Trophoblast cell (in vitro differentiated cells and primary cell): ENCODE measurements at places on chromosomes 6 and 20.

DNA sequence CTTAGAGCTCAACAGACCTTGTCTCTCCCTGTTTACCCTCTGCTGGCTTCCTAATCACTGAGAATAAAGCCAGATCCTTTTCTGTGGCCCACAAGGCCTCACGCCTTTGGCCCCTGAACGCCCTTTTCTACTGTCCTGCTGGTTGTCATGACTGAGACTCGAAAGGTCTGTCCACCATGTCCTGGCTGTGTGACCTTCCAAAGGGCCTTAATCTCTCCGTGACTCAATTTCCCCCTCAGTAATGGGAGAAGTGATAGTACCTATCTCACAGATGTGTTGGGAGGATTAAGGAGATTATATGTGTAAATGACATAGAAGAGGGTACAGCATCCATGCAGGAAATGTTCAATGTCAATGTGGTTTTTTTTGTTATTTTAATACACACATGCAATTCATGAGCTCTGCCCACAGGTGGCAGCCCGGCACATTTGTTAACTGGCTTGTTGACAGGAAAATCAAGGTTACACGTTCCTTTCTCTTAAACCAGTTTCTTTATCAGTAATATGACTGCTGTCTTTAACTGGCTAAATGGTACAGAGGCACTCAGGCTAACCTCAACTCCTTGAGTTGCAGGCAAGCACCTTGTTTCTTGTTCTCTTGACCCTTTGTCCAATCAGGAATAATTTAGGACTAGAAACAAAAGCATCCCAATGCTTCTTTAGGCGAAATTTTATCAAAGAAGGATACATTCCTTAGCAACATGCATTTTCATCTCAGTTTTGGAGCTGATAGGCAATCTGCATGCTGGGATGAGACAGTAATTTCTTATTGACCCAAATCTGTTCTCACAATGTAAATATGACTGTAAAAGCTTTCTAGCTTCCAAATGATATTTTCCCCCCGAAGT is 16.6 kb downstream of the SLC22A1 start:
- no peaks in the 10 kb centered on the region for H3K27me3 ChIP-seq
- no peak overlapping the region for H3K27ac ChIP-seq
- no peak overlapping the region for H3K4me3 ChIP-seq
- DNase-seq: peak; percentile 53
- peaks cover 9% of the 10 kb centered on the region for H3K4me1 ChIP-seq
- H3K36me3 ChIP-seq: peaks cover 2% of the 10 kb centered on the region

GRCh38 chr20:60232380-60232779 is 274.2 kb downstream of the CDH26 start:
- H3K27me3 ChIP-seq: no peaks in the 10 kb centered on the region
- H3K4me1 ChIP-seq: no peaks in the 10 kb centered on the region
- no peak overlapping the region for H3K4me3 ChIP-seq
- H3K27ac ChIP-seq: no peak overlapping the region

GRCh38 chr6:42166444-42167141 is 6.6 kb upstream of the GUCA1A start:
- H3K27ac ChIP-seq: no peak overlapping the region
- no peak overlapping the region for H3K4me3 ChIP-seq
- DNase-seq: peak; percentile 90
- no peaks in the 10 kb centered on the region for H3K36me3 ChIP-seq
- no peaks in the 10 kb centered on the region for H3K4me1 ChIP-seq

- peak; percentile 86 for DNase-seq
- no peaks in the 10 kb centered on the region for H3K27me3 ChIP-seq
- H3K27ac ChIP-seq: no peak overlapping the region
- H3K36me3 ChIP-seq: no peaks in the 10 kb centered on the region
These were observed 27.6 kb downstream of the DCDC2 start for GRCh38 chr6:24330137-24330732.

GRCh38 chr6:170429450-170429849 is 122.9 kb downstream of the FAM120B start:
- no peak overlapping the region for H3K4me3 ChIP-seq
- H3K4me1 ChIP-seq: no peaks in the 10 kb centered on the region
- no peak for DNase-seq
- no peak overlapping the region for H3K27ac ChIP-seq
- no peaks in the 10 kb centered on the region for H3K27me3 ChIP-seq

GRCh38 chr6:20232188-20232587 is 19.9 kb upstream of the MBOAT1 start:
- no peaks in the 10 kb centered on the region for H3K4me1 ChIP-seq
- H3K27ac ChIP-seq: no peak overlapping the region
- no peaks in the 10 kb centered on the region for H3K27me3 ChIP-seq
- H3K36me3 ChIP-seq: no peaks in the 10 kb centered on the region
- no peak overlapping the region for H3K4me3 ChIP-seq

GRCh38 chr6:160544802-160545201 is 119.3 kb downstream of the LPA start:
- H3K27me3 ChIP-seq: no peaks in the 10 kb centered on the region
- no peak for DNase-seq
- no peak overlapping the region for H3K4me3 ChIP-seq

GRCh38 chr6:142822383-142822782 is 122.6 kb downstream of the HIVEP2 start:
- no peak for DNase-seq
- peaks cover 5% of the 10 kb centered on the region for H3K4me1 ChIP-seq
- no peaks in the 10 kb centered on the region for H3K27me3 ChIP-seq
- H3K36me3 ChIP-seq: no peaks in the 10 kb centered on the region
- H3K27ac ChIP-seq: no peak overlapping the region
- no peak overlapping the region for H3K4me3 ChIP-seq

DNA sequence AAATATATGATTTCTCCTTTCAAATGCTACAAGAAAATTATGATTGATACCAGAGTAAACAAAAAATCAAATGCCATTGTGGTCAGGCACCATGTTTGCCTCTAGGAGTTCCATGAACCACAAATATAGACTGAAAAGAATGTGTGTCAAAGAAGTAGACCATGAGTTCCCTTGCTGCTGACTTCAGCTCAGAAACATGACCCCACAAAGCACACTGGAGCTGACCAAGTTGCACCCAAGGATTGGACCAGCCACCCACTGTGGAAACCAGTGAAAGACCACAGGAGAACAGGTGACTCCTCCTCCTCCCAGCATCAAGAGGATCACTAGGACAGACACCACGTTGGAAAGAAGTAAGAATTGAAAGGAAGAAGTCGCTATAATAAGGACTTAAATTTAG is 90.8 kb upstream of the TENT5A start:
- no peak overlapping the region for H3K27ac ChIP-seq
- no peaks in the 10 kb centered on the region for H3K36me3 ChIP-seq
- H3K4me1 ChIP-seq: no peaks in the 10 kb centered on the region
- no peak overlapping the region for H3K4me3 ChIP-seq
- DNase-seq: no peak

GRCh38 chr6:77633993-77634715 is 18.7 kb upstream of the MEI4 start:
- H3K27me3 ChIP-seq: no peaks in the 10 kb centered on the region
- no peaks in the 10 kb centered on the region for H3K4me1 ChIP-seq
- DNase-seq: no peak
- no peak overlapping the region for H3K27ac ChIP-seq
- H3K36me3 ChIP-seq: no peaks in the 10 kb centered on the region

DNA sequence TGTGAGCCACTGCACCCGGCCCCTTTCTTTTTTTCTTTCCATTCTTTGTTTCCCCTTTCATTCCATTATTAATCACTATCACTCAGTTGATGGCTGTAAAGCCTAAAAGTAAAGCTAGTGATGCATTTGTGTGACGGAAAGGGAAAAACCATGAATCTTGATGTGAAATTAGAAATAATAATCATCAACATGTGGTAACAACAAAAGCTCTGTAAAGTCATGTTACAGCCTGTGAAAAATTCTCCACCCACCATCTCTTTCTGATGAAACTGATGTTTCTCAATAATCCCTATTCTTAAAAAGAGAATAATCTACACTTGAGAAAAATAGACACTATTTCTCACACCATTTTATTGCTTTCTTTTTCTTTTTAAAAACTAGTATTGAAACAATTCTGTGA is 80.0 kb downstream of the CRYBG1 start:
- no peak overlapping the region for H3K4me3 ChIP-seq
- no peak overlapping the region for H3K27ac ChIP-seq
- no peak for DNase-seq
- H3K27me3 ChIP-seq: no peaks in the 10 kb centered on the region
- H3K36me3 ChIP-seq: no peaks in the 10 kb centered on the region

GRCh38 chr6:16950302-16950701 is 151.5 kb upstream of the STMND1 start:
- H3K4me3 ChIP-seq: no peak overlapping the region
- H3K4me1 ChIP-seq: peaks cover 5% of the 10 kb centered on the region
- no peak overlapping the region for H3K27ac ChIP-seq
- peak; percentile 75 for DNase-seq
- H3K36me3 ChIP-seq: no peaks in the 10 kb centered on the region

GRCh38 chr6:129967427-129967826 is 51.0 kb upstream of the L3MBTL3 start:
- H3K4me3 ChIP-seq: no peak overlapping the region
- DNase-seq: no peak
- H3K36me3 ChIP-seq: no peaks in the 10 kb centered on the region
- no peaks in the 10 kb centered on the region for H3K27me3 ChIP-seq
- no peak overlapping the region for H3K27ac ChIP-seq
- no peaks in the 10 kb centered on the region for H3K4me1 ChIP-seq

GRCh38 chr20:39944861-39945260 is 744.2 kb downstream of the MAFB start:
- no peaks in the 10 kb centered on the region for H3K36me3 ChIP-seq
- no peak overlapping the region for H3K27ac ChIP-seq
- H3K4me1 ChIP-seq: no peaks in the 10 kb centered on the region
- no peak overlapping the region for H3K4me3 ChIP-seq

DNA sequence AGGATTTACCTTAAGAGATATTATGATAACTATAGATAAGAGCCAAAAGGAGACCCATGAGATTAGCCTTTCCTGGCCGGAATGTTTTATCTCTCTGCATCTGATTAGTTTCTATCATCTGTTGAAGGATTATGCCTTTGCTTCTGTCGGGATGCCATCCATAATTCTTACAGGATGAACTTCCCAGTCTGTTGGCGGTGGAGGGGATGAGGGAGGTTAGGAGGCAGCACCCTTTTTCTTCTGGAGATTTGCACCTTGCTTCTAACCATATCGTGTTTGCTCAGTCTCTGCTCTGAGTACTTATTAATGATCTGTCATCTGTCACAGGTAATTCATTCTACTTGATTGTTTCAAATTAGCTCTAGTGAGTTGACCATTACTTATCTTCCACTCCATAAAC is 292.1 kb downstream of the KHDC1L start:
- no peak overlapping the region for H3K4me3 ChIP-seq
- no peak for DNase-seq
- H3K27ac ChIP-seq: no peak overlapping the region
- no peaks in the 10 kb centered on the region for H3K36me3 ChIP-seq

GRCh38 chr6:64006246-64006645 is 370.6 kb downstream of the PHF3 start:
- H3K27ac ChIP-seq: no peak overlapping the region
- no peaks in the 10 kb centered on the region for H3K36me3 ChIP-seq
- H3K4me3 ChIP-seq: no peak overlapping the region
- no peaks in the 10 kb centered on the region for H3K27me3 ChIP-seq
- no peaks in the 10 kb centered on the region for H3K4me1 ChIP-seq
